ENCODE measurements at places on chromosomes 3 and 15.

- no peak for DNase-seq
These were observed 224.7 kb upstream of the SATB1 start for GRCh38 chr3:18649666-18650363.

GRCh38 chr15:72503147-72503546, 29.0 kb downstream of the ARIH1 start:
- no peak for DNase-seq

DNA sequence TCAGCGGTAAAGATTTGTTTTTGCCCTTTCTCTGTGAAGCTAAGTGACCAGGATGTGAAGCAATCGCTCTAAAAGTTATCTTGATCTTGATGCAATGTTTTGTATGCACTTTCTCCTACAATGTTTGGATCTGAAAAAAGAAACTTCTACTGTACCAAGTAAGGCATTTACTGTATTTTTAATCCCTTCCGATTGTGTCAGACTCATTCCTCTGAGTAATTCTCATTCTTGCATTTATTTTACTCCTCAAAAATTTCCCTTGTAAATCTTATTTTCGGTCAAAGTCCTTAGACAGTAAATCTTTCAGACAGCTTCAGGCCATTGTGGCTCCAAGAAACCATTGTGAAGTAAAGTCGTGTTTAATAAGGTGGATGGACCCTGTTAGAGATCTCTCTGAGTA, 141.9 kb downstream of the TP63 start:
- no peak for DNase-seq

- DNase-seq, result no peak
These were observed 436.5 kb upstream of the WNT5A start for GRCh38 chr3:55923626-55924025.

DNA sequence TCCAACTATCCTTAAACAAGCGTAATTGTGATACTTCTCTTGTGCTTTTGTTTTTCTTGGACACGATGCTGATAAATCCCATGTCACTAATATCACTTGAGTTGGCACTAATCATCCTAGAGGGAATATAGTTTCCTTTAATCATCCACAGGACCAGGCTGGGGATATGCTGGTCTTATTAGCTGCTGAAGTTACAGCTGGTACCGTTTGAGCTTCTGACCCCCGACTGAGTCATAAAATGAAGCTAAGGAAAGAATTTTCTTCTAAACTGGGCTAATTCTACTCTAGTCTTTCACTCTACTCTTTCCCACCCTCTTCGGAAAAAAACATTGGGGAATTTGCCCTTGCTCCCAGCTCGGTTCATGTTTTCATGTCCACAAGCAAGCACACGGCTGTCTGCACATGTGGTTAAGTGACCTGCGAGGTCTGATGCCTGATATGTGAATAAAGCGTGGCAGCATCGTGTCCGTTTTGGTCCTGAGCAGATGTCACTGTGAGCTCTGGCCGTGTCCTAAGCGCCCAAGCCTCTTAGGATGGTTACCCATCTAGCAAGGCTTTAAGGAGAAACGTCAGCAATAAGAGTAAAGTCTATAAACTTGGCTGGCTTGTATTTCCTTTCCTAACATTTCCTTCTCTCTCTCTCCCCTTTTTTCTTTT, 223.7 kb downstream of the ITPR1 start:
- DNase-seq, result no peak

DNA sequence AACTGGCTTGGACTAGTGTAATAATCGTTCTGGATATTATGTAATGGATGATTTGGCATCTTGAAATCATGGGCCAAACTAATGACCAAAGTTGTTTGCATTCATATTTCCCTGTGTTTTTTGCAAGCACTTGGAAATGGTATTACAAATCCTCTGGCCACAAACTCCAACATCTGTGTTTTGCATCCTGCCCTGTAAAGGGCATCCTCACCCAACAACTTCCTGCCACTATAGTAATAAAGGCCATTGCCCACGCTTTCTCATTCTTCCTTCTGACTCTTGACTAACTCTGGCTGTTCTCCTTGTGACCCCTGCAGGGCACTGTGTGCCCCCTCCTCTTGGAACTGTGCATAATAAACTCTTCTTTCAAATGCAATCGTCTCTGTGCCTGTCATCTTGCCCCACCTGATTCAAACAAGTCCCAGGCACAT, 25.4 kb upstream of the PSMD6 start:
- no peak for DNase-seq

DNA sequence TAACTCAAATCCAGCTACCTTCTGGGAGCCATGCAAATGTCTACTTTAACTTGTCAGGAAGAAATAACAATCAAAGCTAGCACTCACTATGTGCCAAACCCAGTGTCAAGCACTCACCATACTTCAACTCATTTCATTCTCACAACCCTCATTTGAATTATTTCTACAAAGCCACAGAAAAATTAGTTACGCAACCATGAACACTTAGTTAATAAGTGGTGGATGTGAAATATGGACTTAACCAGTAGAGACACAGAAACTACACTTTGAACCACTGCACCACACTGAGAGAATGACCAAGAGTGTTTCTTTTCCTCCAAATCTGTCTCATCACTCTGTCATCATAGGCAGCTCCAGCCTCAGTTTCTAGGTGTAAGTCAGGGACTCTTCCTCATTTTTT, 91.0 kb upstream of the MBNL1 start:
- DNase-seq, result no peak

GRCh38 chr3:57948080-57948671, 60.0 kb upstream of the FLNB start:
- no peak for DNase-seq

- no peak for DNase-seq
These were observed 39.9 kb downstream of the SCN5A start for GRCh38 chr3:38609386-38610111.

DNA sequence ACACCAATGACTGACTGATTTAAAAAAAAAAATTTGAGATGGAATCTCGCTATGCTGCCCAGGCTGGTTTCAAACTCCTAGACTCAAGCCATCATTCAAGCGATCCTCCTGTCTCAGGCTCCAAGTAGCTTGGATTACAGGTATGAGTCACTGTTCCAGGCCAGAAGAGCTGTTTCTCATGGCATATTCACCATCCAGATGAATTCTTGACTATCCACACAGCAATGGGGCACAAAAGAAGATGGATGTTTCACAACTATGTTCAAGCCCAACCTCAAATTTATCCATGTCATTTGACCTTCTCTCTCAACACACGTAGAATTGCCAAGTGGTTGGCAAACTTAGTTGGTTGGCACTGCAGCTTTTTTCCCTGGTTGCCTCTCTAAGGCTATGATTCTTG, 40.6 kb downstream of the PRICKLE2 start:
- DNase-seq, result no peak

GRCh38 chr3:1318296-1319005, 225.6 kb downstream of the CNTN6 start:
- DNase-seq, result no peak

- DNase-seq, result no peak
These were observed 13.8 kb downstream of the XYLB start for GRCh38 chr3:38360345-38360744.

DNA sequence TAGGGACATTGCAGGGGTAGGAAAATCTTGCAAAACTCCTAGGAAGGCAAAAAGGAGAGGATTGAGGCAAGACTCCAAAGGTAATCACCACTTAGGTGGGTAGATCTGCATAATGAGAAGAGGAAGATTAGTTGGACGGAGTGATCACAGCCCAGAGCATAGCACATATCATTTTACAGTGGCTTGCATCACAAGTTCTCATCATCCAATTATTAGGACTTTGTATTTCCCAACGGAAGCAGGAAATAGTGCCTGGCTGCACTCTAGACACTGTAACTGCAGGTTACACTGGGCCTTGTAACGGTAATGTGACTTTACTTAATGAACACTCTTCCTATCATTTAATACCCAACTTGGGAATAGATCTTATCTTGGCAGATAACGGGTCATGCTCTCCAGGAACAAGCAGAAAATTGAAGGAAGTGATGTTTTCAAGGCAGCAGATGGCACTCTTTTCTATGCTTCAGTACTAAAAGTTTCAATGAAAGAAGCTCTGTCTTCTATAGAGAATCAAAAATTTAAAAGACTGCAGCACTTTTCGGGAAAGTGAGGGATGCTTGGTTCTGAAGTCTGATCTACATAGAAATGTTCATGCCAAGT, 101.9 kb upstream of the KCNMB2 start:
- no peak for DNase-seq

DNA sequence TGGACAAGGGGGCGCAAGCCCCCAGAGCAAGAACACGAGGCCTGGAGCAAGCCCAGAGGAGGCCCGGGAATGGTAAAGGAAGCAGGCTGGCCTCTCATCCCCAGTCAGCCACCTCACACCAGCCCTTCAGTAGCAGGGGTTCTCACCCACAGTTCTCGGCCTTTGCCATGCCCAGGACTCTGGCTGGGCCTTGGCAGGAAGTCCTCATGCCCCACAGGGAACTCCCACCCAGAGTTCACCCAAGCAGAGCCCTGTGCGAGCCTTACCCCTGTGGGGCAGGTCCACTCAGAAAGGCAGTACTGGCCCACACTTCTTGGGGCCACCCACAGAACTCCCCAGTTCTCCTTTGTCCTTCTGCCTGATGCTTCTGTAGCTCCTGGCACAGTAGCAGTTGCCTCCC, 30.3 kb downstream of the CYP11A1 start:
- DNase-seq, result no peak

DNA sequence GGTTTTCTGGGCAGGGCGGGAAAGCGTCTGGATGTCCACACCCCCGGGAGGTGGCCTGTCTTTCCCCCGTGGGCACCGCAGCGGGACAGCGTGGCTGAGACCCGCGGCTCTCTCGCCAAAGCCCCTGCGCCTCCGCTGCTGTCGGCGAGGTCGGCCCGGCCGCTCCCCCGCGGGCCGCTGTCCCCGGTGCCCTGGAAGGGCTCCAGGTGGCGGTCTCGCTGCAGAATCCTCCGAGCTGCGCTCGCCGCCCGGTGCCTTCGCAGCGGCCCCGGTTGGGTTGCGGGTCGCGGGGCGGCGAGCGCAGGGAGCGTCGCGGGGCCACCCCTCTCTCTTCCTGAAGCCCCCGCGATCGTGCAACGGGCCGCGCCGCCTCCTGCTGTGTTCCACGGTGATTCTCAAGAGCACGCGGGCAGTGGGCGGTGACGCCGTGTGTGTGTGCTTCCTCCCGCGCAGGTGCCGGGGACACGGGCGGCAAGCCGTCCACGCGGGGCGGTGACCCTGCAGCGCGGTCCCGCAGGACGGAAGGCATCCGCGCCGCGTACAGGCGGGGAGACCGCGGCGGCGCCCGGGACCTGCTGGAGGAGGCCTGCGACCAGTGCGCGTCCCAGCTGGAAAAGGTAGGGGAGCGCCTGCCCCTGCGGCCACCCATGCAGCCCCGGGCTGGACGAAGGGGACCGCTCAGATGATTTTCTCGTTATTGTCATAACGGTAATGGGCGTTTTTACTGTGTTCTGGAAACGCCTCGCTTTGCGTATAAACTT, 54.4 kb downstream of the LRRK1 start:
- DNase-seq, result no peak

DNA sequence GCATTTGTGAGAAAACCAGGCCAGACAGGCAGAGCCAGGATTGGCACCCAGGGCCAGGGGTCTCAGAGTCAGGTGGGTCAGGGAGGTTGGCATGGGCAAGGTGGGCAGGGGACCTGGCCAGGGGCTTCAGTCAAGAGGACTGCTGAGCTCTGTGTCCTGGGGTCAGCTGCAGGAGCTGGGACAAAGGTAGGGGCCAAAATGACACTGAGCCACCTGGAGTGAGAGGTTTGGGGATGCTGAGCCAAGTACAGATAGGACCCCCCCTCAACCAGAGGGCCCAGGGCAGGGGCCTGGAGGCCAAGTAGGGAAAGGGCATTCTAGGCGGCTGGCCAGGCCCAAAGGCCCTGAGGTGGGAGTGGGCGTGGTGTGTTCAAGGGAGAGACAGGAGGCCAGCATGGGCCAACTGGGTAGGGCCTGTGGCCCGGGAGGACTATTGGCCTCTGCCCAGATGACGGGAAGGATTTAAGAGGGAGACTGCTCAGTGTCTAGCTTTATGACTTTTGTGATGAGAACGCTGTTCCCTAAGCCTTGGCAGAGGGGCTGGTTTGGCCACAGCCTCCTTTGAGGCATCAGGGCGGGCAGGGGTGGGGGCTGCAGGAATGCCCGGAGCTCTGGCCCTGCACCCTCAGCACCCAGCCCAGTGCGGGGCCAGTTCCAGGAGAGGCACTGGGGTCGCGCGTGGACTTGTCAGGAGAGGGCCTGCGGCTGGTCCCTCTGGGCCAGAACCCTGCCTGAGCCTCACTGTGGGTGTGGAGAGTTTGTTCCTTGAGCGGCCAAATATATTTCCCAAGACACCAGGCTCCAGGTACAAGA, 3.1 kb downstream of the CFAP100 start:
- no peak for DNase-seq

- no peak for DNase-seq
These were observed 34.8 kb upstream of the EPHA3 start for GRCh38 chr3:89072642-89073041.

DNA sequence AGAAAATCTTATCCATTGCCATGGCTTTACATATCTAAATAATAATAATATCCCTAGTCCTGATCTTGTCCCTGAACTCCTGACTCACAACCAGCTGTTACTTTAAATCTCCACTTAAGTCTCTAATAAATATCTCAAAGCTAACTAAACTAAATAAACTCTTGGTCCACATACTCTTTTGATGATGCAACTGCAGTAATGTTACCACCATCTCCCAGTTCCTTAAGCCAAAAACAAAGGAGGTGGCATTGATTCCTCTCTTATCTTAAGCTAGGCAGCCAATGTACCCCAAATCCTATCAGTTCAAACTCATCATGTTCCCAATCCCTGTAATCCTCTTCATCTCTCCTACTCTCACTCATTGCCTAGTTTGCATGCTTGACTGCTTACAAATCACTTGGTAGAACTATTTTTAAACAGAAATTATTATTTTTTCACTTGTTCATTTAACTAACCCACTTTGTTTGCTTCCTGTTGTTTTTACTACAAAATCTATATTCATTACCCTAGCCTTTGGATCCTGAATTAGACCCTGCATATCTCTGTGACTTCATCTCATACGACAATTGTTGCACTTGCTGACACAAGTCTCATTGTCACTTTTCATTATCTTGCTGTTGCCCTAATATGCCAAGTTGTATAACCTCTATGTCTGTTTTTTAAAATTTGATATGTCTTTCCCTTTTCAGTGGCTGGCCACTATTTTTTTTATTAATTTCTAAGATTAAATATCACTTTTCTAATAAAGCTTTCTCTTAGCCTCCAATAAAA, 462.2 kb downstream of the ZPLD1 start:
- no peak for DNase-seq

GRCh38 chr3:71504250-71505036, 79.1 kb downstream of the FOXP1 start:
- no peak for DNase-seq

- no peak for DNase-seq
These were observed 336.5 kb downstream of the ZNF385D start for GRCh38 chr3:21414506-21414905.

- DNase-seq, result no peak
These were observed 384 bp upstream of the LEKR1 start for GRCh38 chr3:156825795-156826143.

DNA sequence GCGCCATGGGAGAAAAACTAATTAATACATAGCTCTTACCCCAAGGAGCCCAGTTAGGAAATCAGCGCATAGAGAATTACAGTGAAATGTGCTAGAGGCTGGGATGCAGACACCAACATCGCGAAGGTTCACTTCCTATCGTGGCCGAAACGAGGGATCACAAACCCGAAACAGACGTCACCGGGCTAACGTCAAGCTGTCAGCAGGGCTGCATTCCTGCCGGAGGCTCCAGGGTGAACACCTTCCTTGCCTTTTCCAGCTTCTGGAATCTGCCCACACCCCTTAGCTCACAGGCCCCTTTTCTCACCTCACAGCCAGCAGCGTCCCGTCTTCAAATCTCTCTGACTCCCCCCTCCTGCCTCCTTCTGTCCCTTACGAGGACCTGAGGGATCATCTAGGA, 13.0 kb downstream of the GP5 start:
- no peak for DNase-seq
